ENCODE measurements at places on chromosomes 13 and 19. TPM values are rescaled to one million over a fixed set of nuclear protein-coding genes. Genes with fewer than 3 reads are reported as not detected.

PPM1N gene
- 6.3 TPM for total RNA-seq

LRP3 gene
- 60.5 TPM for total RNA-seq

ZNF90 gene
- not detected for total RNA-seq

NXNL1 gene
- total RNA-seq, result not detected

NCAN gene
- 0.03 TPM for total RNA-seq

Measured in A549 treated with DMSO at 1 μM for 4 hours (cell line).